ENCODE measurements at places on chromosomes 2 and 18. TPM values are rescaled to one million over a fixed set of nuclear protein-coding genes. Genes with fewer than 3 reads are reported as not detected.

Gene MYOM1
- total RNA-seq: 1.8 TPM

Gene CCBE1
- 53.0 TPM for total RNA-seq

Gene NYAP2
- total RNA-seq: under 0.01 TPM

Gene DQX1
- not detected for total RNA-seq

Gene RSAD2
- total RNA-seq: 0.72 TPM

Gene SH3RF3
- 14.8 TPM for total RNA-seq

Gene SULT1C2
- 1.2 TPM for total RNA-seq

Gene GPC1
- 44.8 TPM for total RNA-seq

Gene POTEF
- total RNA-seq: 0.29 TPM

Gene CHST9
- total RNA-seq: not detected

Gene ZNF396
- total RNA-seq: 3.3 TPM

Gene PID1
- total RNA-seq: 11.8 TPM

Gene SELENOI
- total RNA-seq: 11.6 TPM

Gene COX7A2L
- 215 TPM for total RNA-seq

Gene CCDC85A
- total RNA-seq: 0.29 TPM

Gene HJURP
- 3.5 TPM for total RNA-seq

Gene SLC39A6
- total RNA-seq: 133 TPM
